Body of pancreas (tissue), 4 donors: ENCODE measurements at places on chromosomes 2 and 18. TPM values are rescaled to one million over a fixed set of nuclear protein-coding genes. Genes with fewer than 3 reads are reported as not detected.

The SLC8A1 gene
- total RNA-seq, result 7.8 TPM

The ALK gene
- total RNA-seq, result 0.26 TPM

The STAMBP gene
- 9.2 TPM for total RNA-seq

The CERKL gene
- 0.66 TPM for total RNA-seq

The NT5C1B gene
- total RNA-seq, result not detected

The C2orf15 gene
- total RNA-seq, result not detected

The MATN3 gene
- total RNA-seq, result not detected

The SRD5A2 gene
- 0.26 TPM for total RNA-seq

The UGT1A4 gene
- 3.3 TPM for total RNA-seq

The ADGRF3 gene
- total RNA-seq, result not detected

The CDH2 gene
- total RNA-seq, result 0.78 TPM

The ERICH2 gene
- not detected for total RNA-seq

The RTN4 gene
- total RNA-seq, result 112 TPM
